NCI-H460 (cell line): ENCODE measurements at places on chromosomes 1 and 21.

DNA sequence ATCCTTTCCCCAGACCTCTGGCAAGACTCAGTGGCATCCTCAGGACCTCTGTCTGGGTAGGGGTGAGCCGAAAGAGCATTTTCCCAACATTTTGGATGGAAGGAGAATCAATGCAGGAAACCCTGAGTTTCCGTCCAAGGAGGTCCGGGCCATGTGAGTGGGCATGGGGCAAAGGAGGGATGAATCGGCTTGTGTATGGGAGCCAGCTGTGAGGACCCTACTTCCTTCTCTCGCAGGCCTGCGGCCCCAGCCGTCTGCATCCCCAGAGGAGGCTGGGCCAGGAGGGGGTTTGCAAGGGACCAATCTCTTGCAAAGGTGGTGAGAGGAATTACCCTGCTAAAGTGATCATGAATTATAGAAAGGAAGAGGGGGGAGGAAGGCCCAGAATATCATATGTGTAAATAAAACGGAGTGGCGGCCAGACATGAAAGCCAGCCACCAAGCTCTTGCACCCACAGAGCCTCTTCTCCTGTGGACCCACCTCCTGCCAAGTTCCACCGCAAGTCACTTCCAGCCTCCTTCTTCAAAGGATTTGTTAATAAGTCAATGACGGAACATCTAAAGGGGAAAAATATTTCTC is 48.2 kb upstream of the POU3F1 start:
- DNase-seq, result no peak

DNA sequence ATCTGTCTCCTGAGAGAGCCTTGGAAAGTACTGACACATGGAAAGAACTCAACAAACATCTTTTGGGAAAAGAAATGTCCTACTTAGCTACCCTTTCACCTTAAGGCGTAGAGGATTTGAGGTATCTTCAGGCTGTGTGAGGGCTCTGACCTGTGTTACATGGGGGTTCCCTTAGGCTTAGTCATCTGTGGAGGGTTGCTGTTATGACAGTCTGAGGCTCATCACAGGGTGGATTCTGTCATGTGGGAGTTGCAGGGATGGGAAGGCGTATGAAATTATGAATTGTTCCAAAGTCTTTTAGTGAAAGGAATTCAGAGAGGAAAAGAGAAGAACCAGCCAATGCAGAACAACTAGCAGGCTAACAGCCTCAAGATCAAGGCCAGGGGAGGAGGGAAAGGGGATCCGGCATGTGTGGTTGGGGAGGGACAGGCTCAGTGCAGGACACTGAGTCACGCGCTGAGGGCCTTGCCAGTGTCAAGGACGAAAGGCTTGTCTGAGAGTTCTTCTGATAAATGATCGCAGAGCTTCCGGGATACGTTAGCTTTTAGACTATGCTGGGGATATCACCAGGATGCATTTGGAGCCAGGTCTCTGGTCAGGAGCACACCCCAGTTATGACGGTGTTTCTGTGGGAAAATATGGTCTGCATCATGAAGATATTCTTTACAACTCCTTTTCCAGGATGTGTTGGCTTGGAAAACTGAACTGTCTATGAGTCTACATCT is 24.6 kb upstream of the PLA2G2C start:
- DNase-seq, result no peak

DNA sequence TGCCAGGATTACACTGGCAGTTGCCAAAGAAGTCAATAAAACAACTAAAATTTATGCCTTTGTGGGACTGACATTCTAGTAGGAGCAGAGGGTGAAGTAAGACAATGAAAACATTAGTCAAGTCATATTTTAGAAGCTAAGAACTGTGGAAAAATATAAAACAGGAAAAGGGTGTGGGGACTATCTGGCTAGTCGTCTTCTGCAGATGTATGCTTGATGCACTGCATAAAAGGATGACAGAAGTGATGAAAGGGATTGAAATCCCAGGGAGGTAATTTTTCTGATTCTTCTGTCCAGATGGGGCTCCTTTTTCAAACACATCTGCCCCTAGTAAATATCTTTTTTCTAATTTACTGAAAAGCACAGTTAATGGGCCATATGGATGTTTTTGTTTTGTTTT is 706.3 kb downstream of the ADGRL2 start:
- no peak for DNase-seq

DNA sequence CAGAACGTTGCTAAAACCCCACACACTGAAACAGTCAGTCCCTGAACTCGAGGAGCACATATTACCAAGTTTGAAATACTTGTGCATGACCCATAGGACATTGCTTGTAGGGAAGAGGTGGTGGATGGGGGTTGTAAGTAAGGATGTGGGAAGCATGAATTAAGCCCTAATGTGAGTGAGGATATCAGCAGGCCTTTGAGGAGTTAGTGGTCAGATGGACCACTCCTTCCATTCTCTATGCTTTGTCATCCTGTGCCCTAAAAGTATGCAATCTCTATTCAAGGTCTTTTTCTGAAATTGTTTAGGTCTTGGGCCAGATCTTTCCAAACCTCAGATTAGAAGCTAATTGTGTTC is 70.9 kb upstream of the SAMSN1 start:
- DNase-seq, result no peak
